ENCODE measurements at places on chromosomes 3 and 15.

DNA sequence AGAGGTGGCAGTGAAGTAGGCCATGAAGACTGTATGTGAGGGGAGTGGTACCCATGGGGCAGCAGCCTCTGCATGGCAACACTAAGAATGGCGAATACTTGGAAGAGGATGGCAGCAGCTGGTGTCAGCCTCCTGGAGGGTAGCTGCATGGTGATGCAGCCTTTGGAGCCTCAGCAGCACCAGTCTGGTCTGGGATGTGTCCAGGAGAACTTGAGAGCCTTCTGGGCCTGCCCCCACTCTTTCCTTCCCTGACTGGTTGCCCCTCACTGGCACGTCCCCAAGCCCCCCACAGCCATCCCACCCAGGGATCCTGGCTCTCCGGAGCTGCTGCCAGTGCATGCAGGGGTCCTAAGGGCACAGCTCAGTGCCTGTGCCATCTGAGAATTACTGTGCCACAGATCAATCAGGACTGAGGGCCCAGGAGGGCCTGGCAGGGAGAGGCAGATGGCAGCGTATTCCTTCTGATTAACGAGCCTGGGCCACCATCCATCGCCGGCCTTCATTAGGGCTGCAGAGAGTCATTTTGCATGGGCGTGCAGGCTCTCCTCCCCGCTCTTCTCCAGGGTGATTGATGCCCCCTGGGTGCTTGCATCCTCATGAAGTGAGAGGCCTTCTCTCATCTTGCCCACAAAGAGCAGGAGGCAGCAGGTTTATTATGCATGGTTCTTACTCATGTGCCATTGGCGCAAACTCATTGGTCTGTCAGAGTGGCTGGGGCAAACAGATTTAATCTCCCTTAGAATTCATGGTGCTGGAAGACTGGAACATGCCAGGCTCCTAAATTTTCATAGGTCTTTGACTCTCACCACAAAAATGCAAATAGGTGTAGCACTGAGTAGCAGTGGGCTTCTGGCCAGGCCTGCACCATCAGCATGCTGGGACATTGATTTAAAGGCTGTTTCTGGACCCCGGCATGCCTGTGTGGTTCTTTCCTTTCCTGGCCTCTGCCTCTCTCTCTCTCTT lies 116.8 kb downstream of the EPHB1 start:
- no peak for DNase-seq

DNA sequence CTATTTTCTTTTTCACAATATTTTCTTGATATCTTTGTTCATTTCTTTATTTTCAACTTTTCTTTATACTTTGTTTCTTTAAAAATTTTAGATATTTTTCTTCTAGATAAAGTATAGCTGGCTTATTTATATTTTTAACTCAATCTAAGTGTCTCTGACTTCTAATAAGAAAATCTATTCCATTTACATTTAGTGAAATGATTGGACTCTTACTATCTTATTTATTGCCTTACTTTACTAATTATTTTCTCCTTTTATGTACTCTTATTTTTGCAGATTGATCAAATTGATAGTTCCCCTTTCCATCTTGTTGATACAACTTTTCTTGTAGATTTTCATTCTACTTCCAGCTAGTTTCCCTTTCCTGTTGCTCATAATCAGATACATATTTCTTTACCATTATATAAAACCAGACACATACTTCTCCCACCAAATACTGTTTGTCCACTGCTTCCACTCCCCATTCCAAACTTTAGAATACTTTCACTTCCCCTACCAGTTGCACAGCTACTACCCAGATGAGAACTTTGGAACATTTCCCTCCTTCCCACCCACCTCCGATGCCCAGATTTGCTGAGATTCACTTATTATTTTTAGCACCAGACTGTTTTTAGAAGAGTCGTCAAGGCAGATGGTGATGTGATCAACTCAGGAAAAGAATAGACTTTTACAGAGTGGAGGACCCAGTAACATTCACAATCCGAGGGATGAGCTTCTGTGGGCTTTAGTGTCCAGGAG lies 151.5 kb downstream of the LIPC start:
- DNase-seq, result no peak

DNA sequence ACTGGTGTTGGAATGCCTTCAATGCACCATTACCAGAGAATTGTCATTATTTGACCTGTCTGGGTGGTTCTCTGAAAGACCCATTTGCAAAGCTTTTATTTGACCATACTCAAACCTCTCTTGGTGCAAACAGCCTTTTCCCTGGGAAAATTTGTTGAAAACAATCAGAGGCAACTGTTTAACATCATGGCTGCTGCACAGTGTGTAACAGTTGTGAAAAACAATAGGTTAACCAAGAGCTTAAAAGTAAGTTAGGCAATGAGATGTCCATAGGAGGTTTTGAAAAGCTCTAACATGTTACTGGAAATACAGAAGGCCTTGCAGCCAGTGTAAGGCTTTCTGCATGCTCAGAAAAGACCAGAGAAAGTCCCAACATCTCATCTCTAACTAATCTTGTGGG lies 18.9 kb downstream of the SPINK8 start:
- DNase-seq, result no peak

GRCh38 chr3:183498634-183499033 lies 56.9 kb downstream of the KLHL6 start:
- DNase-seq, result no peak

GRCh38 chr3:156611870-156612494 lies 57.1 kb upstream of the SSR3 start:
- no peak for DNase-seq

GRCh38 chr3:10380906-10381305 lies 60.0 kb upstream of the SEC13 start:
- DNase-seq, result no peak

GRCh38 chr3:129315998-129316247 lies 37.3 kb downstream of the HMCES start:
- DNase-seq, result no peak

DNA sequence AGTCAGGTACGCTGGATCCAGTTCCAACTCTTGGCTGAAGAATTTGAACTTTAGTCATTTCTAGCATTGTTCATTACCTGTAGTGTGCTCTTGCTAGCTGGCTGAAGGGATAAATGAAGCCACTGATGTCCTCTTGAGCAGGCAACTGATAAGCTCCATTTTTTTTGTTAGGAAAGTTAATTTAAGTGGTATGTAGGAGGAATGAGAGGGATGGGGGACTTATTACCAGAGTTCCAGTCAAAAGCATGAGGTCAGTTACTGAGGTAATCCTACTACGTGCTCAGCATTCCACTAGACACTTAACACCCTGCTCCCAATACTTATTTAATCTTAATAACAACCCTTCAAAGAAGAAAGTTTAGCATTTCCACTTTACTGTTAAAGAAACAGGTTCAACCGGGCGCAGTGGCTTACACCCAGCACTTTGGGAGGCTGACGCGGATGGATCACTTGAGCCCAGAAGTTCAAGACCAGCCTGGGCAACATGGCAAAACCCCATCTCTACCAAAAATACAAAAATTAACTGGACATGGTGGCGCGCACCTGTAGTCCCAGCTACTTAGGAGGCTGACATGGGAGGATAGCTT lies 2.0 kb upstream of the RASA2 start:
- DNase-seq, result no peak

GRCh38 chr3:172675441-172676193 lies 35.2 kb downstream of the NCEH1 start:
- no peak for DNase-seq

DNA sequence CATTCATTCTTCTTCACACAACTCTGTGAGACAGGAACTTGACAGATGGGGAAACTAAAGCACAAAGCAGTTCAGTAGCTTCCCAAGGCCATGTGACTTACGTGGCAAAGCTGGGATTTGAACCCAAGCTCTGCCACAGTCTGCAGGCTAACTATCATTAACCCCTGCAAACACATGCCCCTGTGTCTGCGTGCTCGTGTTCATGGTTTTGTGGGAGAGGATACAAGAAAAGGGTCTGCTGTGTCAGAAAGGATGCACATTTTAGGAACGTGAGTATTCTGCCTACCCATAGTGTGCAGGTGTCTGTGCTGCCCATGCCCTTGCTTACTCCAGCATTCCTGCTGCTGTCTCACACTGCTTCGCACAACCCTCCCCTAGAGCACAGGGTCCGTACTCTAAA lies 137.0 kb downstream of the CHDH start:
- DNase-seq, result peak; percentile 42

GRCh38 chr15:55856506-55857164 lies 113.7 kb upstream of the PRTG start:
- DNase-seq, result no peak

DNA sequence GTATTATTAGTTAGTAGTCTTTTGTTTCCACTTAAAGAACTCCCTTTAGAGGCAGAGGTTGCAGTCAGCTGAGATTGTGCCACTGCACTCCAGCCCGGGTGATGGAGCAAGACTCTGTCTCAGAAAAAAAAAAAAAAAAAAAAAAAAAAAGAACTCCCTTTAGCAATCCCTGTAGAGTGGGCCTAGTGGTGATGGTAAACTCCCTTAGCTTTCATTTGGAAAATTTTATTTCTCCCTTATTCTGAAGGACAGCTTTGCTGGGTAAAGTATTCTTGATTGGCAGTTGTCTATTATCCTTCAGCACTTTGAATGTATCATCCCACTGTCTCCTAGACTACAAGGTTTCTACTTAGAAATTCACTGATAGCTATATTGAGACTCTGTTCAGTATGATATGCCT lies 46.0 kb downstream of the RPL39L start:
- DNase-seq, result no peak

- DNase-seq, result no peak
Measured at GRCh38 chr3:127370906-127371305, 83.1 kb upstream of the PRR20G start.

- DNase-seq, result no peak
Measured at GRCh38 chr15:52180196-52180835, 10.9 kb downstream of the GNB5 start.

DNA sequence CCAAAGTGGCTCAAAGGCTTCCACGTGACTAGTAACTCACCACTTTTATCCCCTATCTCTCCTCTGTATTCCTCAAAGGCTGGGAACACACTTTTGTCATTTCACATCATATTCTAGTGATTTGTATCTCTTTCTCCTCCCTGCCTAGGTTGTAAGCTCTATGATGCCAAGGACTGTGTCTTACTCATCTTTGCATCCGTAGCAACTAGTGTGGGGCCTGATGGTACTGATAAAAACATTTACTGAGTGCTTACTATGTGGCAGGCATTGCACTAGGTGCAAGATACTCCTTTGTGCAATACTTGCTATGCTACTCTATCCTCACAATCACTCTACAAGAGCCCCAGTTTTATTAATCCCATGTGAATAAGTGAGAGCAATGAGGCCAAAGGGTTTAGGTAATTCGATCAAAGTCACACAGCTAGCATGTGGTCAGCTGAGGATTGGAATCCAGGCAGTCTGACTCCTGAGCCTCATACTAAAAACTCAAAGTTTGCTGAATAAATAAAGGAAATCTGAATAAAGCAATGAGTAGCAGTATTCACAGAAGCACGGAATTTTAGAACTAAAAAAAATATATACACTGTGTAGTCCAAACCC lies 342.6 kb upstream of the ICE2 start:
- DNase-seq, result no peak

DNA sequence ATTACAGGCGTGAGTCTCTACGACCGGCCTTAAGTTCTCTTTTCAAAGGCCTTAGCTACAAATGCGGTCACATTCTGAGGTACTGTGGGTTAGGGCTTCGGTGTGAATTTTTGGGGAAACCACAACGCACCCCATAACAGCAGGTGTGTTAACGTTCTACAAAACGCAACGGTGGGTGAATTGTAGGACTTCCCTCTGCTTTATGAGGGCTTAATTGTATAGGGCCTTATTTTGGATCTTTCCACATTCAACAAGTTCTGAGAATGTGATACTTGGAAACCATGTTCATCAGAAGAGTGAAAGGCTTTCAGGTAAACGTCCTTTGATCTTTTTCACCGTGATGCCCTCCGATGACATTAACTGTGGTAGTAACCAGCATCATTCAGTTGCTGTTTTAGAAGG lies 998.6 kb upstream of the CFAP20DC start:
- no peak for DNase-seq

DNA sequence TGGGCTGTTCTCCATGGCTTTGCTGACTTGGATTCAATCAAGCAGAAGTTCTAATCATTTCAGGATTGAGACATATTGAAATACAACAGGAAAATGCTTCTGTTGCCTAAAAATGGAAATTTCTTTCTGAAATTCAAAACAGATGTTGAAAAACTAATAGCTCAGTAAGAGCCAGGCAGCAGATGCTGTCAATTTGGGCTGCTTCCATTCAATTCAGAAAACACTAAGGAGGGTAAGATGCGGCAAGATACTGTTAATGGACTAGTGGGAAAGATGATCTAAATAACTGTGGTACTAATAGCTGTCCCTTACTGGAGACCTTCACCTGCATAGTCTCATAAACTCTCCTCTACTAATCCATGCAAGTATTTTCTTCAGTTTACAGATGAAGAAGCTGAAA lies 53.5 kb downstream of the DGKG start:
- no peak for DNase-seq

DNA sequence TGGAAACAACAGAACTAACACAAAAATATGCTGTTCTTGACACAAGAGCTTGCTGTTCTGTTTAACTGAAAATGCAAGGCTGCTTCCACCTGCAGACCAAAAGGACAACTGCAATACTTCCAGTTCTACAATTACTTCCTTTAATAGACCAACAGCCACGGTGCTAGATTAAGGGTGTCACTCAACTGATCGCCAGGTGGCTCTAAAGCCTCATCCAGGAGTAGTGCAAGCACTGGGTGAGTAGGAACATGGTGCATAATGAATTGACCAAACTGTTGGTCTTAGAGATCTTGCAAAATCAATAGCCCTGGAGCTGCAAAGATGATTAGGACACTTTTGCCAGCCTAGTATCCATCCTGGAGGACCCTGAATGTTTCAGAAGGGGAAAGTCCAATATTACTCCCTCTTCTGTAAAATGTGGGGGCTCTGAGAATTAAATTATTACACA lies 3.6 kb upstream of the CLDN16 start:
- no peak for DNase-seq

DNA sequence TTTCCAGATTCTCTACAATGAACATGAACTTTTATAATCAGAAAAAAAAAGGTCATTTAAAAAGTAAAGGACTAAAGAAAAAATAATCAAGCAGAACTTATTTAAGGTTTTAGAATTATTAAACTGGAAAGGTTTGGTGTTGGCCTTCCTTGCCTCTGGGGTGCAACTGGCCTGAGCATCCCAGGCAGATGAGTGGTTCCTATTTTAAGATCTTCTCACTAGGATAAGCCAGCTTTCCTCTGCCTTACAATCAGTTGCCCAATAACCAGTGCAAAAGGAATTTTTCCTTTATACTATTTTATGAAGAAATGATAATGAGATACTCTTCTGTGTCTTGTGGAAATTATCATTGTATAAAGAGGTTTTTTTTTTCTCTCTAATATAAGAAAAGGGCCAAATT lies 56.6 kb downstream of the SEC22A start:
- no peak for DNase-seq
